H1 (cell line): ENCODE measurements at places on chromosomes 3 and 15.

DNA sequence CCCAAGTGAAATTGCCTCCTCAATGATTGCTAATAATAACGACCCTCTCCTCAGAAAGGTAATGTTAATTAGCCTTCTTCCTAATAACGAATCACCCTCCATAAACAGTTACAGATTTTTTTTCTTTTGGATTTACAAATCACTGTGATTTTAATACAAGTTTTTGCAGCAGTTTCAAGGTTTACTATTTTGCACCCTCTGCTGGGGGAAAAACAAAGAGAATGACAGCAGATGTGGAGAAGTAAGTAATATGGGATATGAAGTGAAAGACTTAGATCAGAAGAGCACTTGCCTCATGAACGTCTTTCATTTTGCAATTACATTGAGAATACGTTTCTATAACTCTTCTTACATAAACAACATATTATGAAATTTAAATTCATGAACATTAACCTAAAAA, 16.1 kb upstream of the CNTN3 start:
- DNase-seq = no peak
- H3K4me1 ChIP-seq = no peaks in the 10 kb centered on the region
- no peaks in the 10 kb centered on the region for H3K36me3 ChIP-seq

GRCh38 chr3:181210275-181210674, 220.7 kb upstream of the DNAJC19 start:
- DNase-seq = no peak
- H3K4me1 ChIP-seq = no peaks in the 10 kb centered on the region
- H3K27me3 ChIP-seq = no peaks in the 10 kb centered on the region
- no peak overlapping the region for H3K27ac ChIP-seq
- no peaks in the 10 kb centered on the region for H3K36me3 ChIP-seq
- H3K4me3 ChIP-seq = no peak overlapping the region

DNA sequence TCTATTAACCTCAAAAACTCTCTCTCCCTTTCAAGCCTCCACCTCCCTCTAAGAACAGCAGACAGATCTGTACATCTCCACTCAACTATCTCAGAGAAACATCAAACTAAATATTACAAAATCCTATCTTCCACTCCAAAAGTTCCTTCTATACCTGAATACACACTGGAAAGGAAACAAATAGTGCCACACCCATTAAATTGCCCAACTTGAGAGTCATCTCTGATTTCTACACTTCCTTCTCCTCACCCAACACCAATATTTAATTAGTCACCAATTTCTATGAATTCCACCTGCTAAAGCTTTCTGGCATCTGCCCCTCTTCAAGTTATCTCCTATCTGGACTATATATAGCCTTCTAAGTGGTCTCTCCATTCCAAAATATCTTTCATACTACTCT, 65.8 kb downstream of the PEAK1 start:
- H3K4me3 ChIP-seq = no peak overlapping the region
- no peaks in the 10 kb centered on the region for H3K4me1 ChIP-seq
- H3K27ac ChIP-seq = no peak overlapping the region
- no peaks in the 10 kb centered on the region for H3K27me3 ChIP-seq

DNA sequence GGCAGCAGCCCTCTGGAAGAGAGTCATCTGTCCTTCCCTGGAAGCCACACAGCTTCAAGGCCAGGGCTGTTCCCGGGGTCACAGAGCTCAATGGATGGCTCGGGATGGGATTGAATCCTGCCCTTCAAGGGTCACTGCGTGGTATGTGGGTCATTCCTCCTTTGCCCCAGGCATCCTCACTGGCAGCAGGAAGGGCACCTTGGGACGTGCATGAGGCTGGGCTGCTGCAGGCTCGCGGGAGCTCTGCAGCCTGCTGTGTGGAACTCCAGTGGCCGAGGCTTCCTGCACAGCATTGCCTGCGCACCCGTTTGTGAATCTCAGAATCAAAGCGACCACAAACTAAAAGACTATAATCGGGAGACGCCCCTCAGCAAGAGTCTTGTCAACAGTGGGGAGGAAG, 60.7 kb downstream of the PCSK6 start:
- no peak for DNase-seq
- H3K36me3 ChIP-seq = no peaks in the 10 kb centered on the region
- H3K4me1 ChIP-seq = peaks cover 17% of the 10 kb centered on the region
- H3K27ac ChIP-seq = no peak overlapping the region

GRCh38 chr15:37246856-37247255, 146.5 kb upstream of the MEIS2 start:
- H3K36me3 ChIP-seq = no peaks in the 10 kb centered on the region
- H3K4me3 ChIP-seq = no peak overlapping the region
- DNase-seq = no peak
- no peaks in the 10 kb centered on the region for H3K27me3 ChIP-seq
- no peaks in the 10 kb centered on the region for H3K4me1 ChIP-seq
- H3K27ac ChIP-seq = no peak overlapping the region

- DNase-seq = no peak
- H3K27me3 ChIP-seq = peaks cover 7% of the 10 kb centered on the region
- no peak overlapping the region for H3K27ac ChIP-seq
- H3K4me3 ChIP-seq = peak overlapping the region; percentile 88
Observed at GRCh38 chr3:183427876-183428446, 458 bp downstream of the MCF2L2 start.
